ENCODE measurements at places on chromosomes 5 and 9.

- no peak for DNase-seq
Measured at GRCh38 chr9:81827616-81828296, 100.5 kb upstream of the SPATA31D4 start.

DNA sequence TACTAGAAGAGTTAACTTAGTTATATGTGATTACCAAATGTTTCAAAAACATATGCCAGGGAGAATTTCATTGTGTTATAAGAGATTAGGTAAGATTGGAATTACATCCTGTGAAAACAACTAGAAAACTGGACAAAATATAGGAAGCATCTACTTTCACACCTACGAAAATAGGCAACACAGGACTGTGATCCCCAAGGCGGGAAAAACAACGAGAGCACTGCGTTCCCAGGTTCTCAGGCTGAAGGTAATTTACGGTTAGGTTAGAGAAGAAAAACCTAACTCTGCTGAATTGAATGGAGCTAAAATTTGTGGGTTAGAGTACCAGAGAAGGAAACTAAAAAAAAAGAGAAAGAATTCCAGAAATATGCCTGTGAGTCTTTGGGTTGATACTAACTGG is 28.4 kb downstream of the ACOT12 start:
- DNase-seq = no peak

GRCh38 chr5:135018457-135018856 is 15.6 kb downstream of the PITX1 start:
- no peak for DNase-seq

- DNase-seq = no peak
Measured at GRCh38 chr5:148343603-148344487, 8.5 kb downstream of the SPINK9 start.

- DNase-seq = peak; percentile 43
Measured at GRCh38 chr9:34252670-34253459, 74.0 kb downstream of the UBAP1 start.

DNA sequence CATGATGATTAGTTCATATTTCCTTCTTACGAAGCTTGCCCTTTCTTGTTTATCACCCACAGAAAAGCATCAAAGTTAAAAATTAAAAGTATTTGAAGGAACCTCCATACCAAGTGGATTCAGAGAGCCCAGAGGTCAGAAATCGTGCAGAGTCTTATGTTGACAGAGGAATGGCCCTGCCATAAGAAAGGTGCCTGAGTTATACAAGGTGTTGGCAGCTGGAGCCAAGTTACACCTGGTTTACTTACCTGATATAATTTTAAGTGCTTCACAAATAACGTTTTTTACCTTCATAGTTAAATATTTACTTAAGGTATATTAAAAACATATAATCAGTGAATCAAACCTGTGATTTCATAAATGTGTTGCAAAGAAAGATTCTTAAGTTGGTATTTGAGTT is 42.3 kb upstream of the DHFR start:
- no peak for DNase-seq

- no peak for DNase-seq
Measured at GRCh38 chr9:92535940-92536850, at the start of gene ECM2. TSS of gene ECM2 (minus strand) at chr9:92535990. CDS start at chr9:92522866, 13,124 bp downstream.

DNA sequence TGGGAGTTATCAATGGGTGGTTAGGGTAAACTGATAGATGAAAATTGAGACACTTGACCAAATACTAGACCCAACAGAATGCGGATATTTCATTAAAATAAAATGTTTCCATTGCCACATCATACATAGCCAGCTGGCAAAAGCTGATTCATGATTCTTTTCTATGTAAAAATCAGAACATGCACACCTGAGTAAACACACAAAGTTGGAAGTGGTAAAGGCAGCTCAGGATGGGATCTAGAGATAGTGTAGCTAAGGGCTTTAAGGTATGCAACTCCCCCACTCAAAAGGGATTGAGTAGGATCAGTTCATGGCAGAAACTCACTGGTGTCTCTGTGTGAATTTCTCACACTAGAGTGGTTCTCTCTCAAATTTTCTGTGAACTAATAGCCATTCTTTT is 541.1 kb upstream of the GRAMD2B start:
- no peak for DNase-seq

DNA sequence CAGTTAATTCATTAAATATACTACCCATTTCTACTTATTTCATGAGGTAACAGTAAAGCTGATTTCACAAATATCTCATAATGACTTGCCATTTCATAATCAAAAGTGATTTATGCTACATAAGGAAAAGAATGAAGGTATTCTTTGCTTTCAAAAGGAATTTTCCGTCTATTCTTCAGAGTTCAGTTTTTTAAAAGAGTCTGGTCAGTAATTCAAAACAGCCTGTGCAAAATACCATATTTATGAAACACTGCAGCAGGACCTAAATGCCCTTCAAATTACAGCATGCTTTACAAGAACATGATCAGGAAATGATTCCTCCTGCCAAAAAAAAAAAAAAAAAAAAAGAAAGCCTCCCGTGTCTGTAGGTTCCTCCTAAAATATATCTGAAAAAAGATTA is 154.7 kb downstream of the KIAA0825 start:
- DNase-seq = no peak

DNA sequence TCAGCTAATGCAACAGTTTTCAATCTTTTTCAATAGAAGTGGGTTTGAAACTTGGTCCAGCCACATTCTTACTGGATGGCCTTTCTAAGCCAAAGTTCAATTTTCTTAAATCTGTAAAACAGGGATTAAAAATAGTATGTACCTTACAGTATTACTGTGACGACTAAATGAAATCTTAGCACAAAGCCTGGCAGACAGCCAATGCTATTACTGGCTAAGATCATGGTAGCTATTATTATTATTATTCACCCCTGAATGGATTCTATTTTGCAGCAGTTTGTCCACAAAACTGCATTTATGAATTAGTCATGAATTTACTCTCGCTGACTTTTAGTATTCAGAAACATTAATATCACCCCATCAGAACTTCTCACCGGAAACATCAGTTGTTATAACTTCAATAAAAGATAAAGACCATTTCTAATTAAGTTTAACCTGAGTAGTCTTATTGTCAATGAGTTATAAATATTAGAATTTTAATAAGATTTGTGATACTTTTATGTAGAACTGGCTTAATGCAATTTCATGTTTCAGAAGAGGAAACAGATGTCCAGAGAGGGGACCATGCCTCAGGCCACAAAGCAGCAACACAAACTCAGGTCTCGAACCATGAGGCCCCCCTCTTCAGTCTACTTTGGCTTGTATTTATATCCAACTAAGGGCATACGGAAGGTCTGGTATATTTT is 468.2 kb downstream of the ARHGEF28 start:
- no peak for DNase-seq
